ENCODE measurements at places on chromosomes 5 and 9. TPM values are rescaled to one million over a fixed set of nuclear protein-coding genes. Genes with fewer than 3 reads are reported as not detected.

PCDHGB6 gene
- total RNA-seq, result 0.97 TPM

PPP2R2B gene
- under 0.01 TPM for total RNA-seq

ARHGEF39 gene
- total RNA-seq, result 1.5 TPM

PCDHA11 gene
- total RNA-seq, result under 0.01 TPM

NTNG2 gene
- under 0.01 TPM for total RNA-seq

CCL27 gene
- not detected for total RNA-seq

MUSK gene
- under 0.01 TPM for total RNA-seq

CARD9 gene
- 2.6 TPM for total RNA-seq

ZDHHC11B gene
- not detected for total RNA-seq

PLAC8L1 gene
- total RNA-seq, result not detected

SUB1 gene
- 141 TPM for total RNA-seq

NR2F1-AS1 gene
- 12.2 TPM for total RNA-seq

LHX2 gene
- total RNA-seq, result not detected

IL31RA gene
- total RNA-seq, result 0.15 TPM

TERT gene
- not detected for total RNA-seq

GIN1 gene
- 3.2 TPM for total RNA-seq

TMEM232 gene
- 1.5 TPM for total RNA-seq

RNF224 gene
- total RNA-seq, result not detected

SOX30 gene
- total RNA-seq, result not detected

HAVCR2 gene
- 0.15 TPM for total RNA-seq

Data from epithelial cell of umbilical artery (primary cell).